ENCODE measurements at places on chromosomes 1 and 21. TPM values are rescaled to one million over a fixed set of nuclear protein-coding genes. Genes with fewer than 3 reads are reported as not detected.

DNA sequence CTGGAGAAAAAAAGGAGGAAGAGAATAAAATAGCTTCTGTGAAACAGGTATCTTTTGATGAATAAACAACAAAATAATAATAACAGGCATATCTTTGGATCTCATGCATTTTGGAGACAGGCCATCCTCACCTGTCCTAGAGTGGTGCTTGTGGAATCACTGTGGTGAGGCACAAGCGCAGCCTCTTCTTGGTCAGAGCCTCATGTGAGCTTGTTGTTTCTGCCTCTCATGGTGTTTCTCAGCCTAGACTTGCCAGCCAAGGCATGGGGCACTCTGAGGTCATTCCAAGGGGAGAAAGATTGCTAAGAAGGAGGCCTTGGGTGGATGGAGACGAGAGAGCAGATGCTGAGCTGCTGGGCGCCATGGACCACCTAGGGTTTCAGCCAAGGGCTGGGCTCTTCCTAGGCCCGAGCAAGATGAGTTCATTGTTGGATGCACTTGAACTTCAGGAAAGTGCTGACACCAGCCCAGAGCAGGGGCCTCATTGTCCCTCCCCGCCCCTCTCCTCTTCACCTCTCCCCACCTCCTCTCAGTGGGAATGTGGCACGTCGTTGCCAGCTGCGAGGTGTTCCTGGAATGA lies 49.5 kb downstream of the ATP5PO start:
- peaks cover 17% of the 10 kb centered on the region for H3K27me3 ChIP-seq
- no peak for DNase-seq
- no peaks in the 10 kb centered on the region for H3K36me3 ChIP-seq
- no peak overlapping the region for H3K27ac ChIP-seq
- H3K4me3 ChIP-seq = no peak overlapping the region

GRCh38 chr1:234844479-234845031 lies 234.6 kb upstream of the IRF2BP2 start:
- peaks cover 83% of the 10 kb centered on the region for H3K4me1 ChIP-seq
- DNase-seq = no peak
- H3K36me3 ChIP-seq = peaks cover 4% of the 10 kb centered on the region

DNA sequence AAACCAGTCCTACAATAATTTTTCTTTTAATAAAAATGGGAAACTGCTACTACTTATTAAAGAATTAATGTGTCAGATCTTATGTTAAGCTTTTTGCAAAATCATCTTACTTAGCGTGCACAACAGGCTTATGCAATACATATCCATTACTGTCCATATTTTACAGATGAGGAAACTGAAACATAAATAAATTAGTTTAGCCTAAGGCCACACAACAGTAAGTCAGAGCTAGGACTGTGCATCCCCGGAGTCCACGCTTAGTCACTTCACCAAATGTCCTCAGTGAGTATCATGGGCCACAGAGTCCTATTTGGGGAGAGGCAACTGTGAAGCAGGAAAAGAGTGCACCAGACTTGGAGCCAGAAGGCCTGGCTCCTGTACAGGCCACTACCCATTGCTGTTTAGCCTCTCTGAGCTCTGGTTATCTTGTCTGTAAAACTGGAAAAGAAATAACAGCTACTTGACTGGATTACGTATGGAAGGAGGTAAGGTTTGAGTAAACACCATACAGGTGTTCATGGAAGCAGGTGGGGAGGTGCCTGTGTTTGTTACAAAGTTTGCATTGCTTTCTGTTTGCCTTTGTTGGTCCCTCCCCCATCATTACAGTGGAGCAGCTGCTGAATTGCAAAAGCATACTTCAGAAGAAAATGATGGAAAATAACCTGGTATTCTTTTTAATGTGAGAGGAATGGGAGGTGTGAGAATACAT lies 192.8 kb downstream of the FCRL5 start:
- no peaks in the 10 kb centered on the region for H3K36me3 ChIP-seq
- no peak overlapping the region for H3K4me3 ChIP-seq
- H3K27me3 ChIP-seq = peaks cover 23% of the 10 kb centered on the region
- DNase-seq = no peak
- no peaks in the 10 kb centered on the region for H3K4me1 ChIP-seq

DNA sequence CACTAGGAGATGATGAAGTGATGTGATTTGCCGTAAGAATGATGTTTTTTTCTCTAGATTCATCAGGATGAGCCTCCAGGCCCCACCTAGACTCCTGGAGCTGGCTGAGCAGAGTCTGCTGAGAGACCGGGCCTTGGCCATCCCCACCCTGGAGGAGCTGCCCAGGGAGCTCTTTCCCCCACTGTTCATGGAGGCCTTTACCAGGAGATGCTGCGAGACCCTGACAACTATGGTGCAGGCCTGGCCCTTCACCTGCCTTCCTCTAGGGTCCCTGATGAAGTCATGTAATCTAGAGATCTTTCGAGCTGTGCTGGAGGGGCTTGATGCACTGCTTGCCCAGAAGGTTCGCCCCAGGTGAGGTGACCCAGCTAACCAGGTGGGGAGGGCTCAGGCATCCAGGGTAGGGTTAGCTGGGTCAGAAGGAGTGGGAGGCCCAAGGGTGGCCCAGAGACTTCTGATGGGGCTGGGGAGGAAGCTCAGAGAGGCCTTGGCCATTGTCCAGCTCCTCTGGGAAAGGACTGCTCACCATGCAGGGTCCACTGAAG lies 1.3 kb downstream of the PRAMEF12 start:
- H3K4me1 ChIP-seq = no peaks in the 10 kb centered on the region
- H3K27ac ChIP-seq = no peak overlapping the region
- no peaks in the 10 kb centered on the region for H3K36me3 ChIP-seq
- no peak overlapping the region for H3K4me3 ChIP-seq
- H3K27me3 ChIP-seq = peaks cover 14% of the 10 kb centered on the region
- DNase-seq = no peak

DNA sequence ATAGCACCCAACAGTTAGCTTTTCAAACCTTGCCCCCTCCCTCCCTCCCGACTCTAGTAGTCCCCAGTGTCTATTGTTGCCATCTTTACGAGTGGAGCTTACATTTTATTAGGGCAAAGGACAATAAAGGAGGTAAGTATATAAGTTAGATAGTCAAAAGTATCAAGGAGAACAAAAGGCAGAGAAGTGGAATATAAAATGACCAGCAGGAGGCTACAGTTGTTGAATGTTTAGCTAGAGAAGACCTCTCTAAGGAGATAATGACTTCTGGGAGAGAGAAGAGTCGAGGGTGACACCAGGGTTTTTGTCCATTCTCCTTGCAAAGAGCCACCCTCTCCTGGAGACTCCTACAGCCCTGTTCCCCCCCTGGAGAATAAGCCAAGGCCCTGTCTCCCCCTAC lies 48.7 kb downstream of the SYT6 start:
- H3K36me3 ChIP-seq = no peaks in the 10 kb centered on the region
- H3K4me1 ChIP-seq = peaks cover 14% of the 10 kb centered on the region
- H3K27me3 ChIP-seq = peaks cover 20% of the 10 kb centered on the region
- no peak overlapping the region for H3K27ac ChIP-seq
- DNase-seq = no peak

DNA sequence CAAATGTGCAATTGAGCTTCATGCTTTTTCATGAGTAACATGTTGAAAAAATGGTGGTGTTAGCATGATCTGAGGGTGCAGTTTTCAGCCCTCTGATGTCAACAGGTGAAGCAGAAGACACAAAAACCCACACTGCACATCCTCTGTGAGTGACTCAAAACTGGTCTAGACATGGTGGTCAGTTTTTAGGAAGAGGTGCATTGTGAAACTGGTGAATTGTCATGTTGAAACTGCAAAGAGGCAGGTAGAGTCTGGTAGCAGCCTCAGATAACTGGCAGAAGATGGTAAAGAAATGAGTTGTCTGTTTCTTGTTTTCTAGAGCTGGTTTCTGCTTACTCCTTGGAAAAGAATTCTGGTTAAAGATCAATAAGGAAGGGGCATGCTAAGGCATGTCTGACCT lies 97.3 kb upstream of the HMCN1 start:
- H3K4me1 ChIP-seq = peaks cover 41% of the 10 kb centered on the region
- H3K4me3 ChIP-seq = peak overlapping the region; percentile 7
- peak; percentile 85 for DNase-seq
- H3K27ac ChIP-seq = peak overlapping the region; percentile 88
- H3K36me3 ChIP-seq = peaks cover 65% of the 10 kb centered on the region
- no peaks in the 10 kb centered on the region for H3K27me3 ChIP-seq

GRCh38 chr1:163196449-163196787 lies 6.3 kb downstream of the RGS5 start:
- no peaks in the 10 kb centered on the region for H3K4me1 ChIP-seq
- no peak overlapping the region for H3K27ac ChIP-seq
- no peak overlapping the region for H3K4me3 ChIP-seq
- H3K36me3 ChIP-seq = no peaks in the 10 kb centered on the region
- no peak for DNase-seq

GRCh38 chr1:29675481-29676263 lies 439.4 kb downstream of the PTPRU start:
- no peak overlapping the region for H3K4me3 ChIP-seq
- no peaks in the 10 kb centered on the region for H3K27me3 ChIP-seq
- H3K36me3 ChIP-seq = no peaks in the 10 kb centered on the region
- no peak overlapping the region for H3K27ac ChIP-seq
- H3K4me1 ChIP-seq = no peaks in the 10 kb centered on the region

DNA sequence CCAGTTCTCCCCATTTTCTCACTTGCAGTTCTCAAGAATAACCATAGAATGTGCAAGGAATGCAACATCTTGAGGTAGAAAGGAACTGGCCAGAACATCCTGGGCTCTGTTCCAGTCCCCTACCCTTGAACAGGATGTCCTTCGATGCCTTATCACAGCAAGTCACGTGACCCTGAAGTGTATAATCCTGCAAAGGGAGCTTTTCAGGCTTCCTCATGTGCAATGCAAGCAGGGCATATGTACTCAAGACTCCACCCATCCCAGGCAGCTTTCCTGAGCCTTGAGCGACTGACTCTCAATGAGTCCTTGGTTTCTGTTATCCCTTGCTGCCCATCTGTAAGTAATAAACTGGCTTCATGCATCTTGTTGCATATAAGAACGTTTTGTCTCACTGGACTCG lies 311.0 kb downstream of the MRPL39 start:
- peaks cover 3% of the 10 kb centered on the region for H3K4me1 ChIP-seq
- H3K36me3 ChIP-seq = no peaks in the 10 kb centered on the region
- peaks cover 2% of the 10 kb centered on the region for H3K27me3 ChIP-seq
- H3K4me3 ChIP-seq = no peak overlapping the region
- no peak for DNase-seq

GRCh38 chr1:232084584-232085223 lies 458.1 kb downstream of the DISC1 start:
- no peak overlapping the region for H3K27ac ChIP-seq
- DNase-seq = no peak
- H3K27me3 ChIP-seq = no peaks in the 10 kb centered on the region
- H3K4me1 ChIP-seq = no peaks in the 10 kb centered on the region

- no peak overlapping the region for H3K27ac ChIP-seq
- DNase-seq = no peak
- H3K4me1 ChIP-seq = peaks cover 13% of the 10 kb centered on the region
- no peaks in the 10 kb centered on the region for H3K27me3 ChIP-seq
Observed at GRCh38 chr1:218299416-218299815, 14.3 kb downstream of the RRP15 start.

- peaks cover 44% of the 10 kb centered on the region for H3K4me1 ChIP-seq
- peak overlapping the region; percentile 91 for H3K27ac ChIP-seq
- H3K27me3 ChIP-seq = no peaks in the 10 kb centered on the region
- no peak for DNase-seq
Observed at GRCh38 chr1:234398849-234399381, 25.7 kb downstream of the COA6 start.

GRCh38 chr1:169833179-169833901 lies 38.6 kb upstream of the METTL18 start:
- H3K4me1 ChIP-seq = no peaks in the 10 kb centered on the region
- DNase-seq = no peak
- H3K36me3 ChIP-seq = peaks cover 52% of the 10 kb centered on the region
- no peaks in the 10 kb centered on the region for H3K27me3 ChIP-seq

DNA sequence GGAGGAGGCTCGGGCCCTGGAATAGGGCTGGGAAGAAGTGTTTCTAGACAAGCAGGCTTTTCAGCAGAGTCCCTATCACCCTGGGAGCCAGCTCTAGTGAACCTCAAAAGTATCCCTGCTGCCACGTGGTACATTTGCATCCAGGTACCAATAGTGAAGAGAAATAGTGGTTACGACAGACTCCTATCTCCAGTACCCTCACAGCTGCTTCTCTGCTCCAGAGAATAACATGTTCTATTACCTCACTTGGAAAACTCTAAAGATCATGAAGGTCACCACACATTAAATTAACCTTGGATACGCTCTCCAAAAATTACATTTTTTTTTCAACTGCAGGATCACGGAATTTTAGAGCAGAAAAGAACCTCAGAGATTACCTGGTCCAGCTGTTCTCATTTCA lies 230.4 kb upstream of the PLD5 start:
- H3K4me3 ChIP-seq = no peak overlapping the region
- H3K27me3 ChIP-seq = no peaks in the 10 kb centered on the region
- no peaks in the 10 kb centered on the region for H3K4me1 ChIP-seq

GRCh38 chr21:34520764-34521508 lies 8.9 kb upstream of the KCNE1 start:
- H3K4me3 ChIP-seq = no peak overlapping the region
- H3K36me3 ChIP-seq = no peaks in the 10 kb centered on the region
- peaks cover 10% of the 10 kb centered on the region for H3K4me1 ChIP-seq
- no peak for DNase-seq
- H3K27ac ChIP-seq = no peak overlapping the region

- no peak overlapping the region for H3K27ac ChIP-seq
- peaks cover 66% of the 10 kb centered on the region for H3K27me3 ChIP-seq
- peaks cover 1% of the 10 kb centered on the region for H3K4me1 ChIP-seq
Observed at GRCh38 chr1:233614173-233614742, 352 bp downstream of the KCNK1 start.

GRCh38 chr1:171911506-171911905 lies 70.2 kb downstream of the DNM3 start:
- no peak overlapping the region for H3K4me3 ChIP-seq
- H3K36me3 ChIP-seq = no peaks in the 10 kb centered on the region
- H3K27ac ChIP-seq = no peak overlapping the region

GRCh38 chr1:37078866-37079265 lies 44.6 kb upstream of the GRIK3 start:
- no peak overlapping the region for H3K27ac ChIP-seq
- no peak for DNase-seq
- no peaks in the 10 kb centered on the region for H3K4me1 ChIP-seq
- H3K4me3 ChIP-seq = no peak overlapping the region
- H3K27me3 ChIP-seq = no peaks in the 10 kb centered on the region

DNA sequence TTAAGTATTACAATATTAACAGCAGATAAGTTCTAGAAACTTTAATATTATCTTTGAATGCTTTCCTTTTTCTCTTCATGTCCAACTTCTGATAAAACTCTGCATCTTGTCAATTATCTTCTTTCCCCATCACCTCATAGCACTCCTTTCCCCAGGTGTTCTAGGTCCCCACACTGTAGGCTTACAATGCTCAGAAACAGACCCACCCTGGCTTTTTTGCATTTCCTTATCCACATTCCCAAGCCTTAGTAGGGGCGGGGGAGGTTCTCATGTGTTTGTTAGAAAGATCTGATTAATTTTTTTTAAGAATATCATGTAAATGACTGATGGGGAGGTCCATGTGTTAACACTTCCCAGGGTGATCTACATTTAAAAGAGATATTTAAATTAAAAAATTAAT lies 63.9 kb downstream of the PLPPR4 start:
- no peaks in the 10 kb centered on the region for H3K27me3 ChIP-seq
- H3K36me3 ChIP-seq = no peaks in the 10 kb centered on the region
- DNase-seq = no peak
- H3K27ac ChIP-seq = no peak overlapping the region
- H3K4me1 ChIP-seq = no peaks in the 10 kb centered on the region

LAMC1 gene
- total RNA-seq = 0.40 TPM

CD1D gene
- total RNA-seq = not detected

OR2T33 gene
- total RNA-seq = not detected

TTLL7 gene
- total RNA-seq = 2.9 TPM

GPR37L1 gene
- not detected for total RNA-seq

NAV1 gene
- total RNA-seq = 2.8 TPM

BARHL2 gene
- not detected for total RNA-seq

TMPRSS2 gene
- not detected for total RNA-seq

PPP1R8 gene
- total RNA-seq = 68.7 TPM

RASSF5 gene
- 184 TPM for total RNA-seq

CLCA2 gene
- total RNA-seq = not detected
